ENCODE measurements at places on chromosomes 3 and 15.

DNA sequence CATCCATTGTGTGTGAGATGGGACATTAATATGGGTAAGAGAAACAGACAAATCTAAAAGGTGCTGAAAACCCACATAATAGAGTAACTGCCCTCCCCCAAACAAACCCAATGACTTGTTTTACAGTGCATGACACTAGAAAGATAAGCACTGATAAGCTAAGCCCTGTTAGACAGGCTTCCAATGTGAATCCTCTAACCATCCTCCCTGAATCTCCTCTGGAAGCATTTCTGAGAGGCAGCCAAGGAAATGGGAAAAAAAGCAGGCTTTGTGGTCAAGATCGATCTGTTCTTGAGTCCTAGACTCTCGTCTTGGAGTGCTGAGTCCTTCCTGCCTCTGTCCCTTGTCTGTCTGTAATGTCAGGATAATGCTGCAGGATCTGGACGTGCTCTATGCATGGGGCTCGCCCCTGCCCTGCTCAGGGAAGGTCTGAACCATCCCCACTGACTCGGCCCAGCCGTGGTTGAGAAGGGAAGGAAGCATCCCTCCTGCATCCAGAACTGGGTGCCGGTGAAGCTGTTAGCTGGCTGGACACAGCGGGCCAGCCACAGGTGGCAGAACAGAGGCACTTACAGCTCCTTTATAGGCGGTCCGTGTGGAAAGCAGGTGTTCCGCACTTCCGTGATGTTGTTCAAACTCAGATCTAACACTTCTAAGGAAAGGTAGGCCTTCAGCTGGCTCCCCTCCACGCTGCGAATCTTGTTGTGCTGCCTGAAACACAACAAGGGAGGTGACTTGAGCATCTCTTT lies 84.1 kb downstream of the LRIG1 start:
- H3K4me3 ChIP-seq: no peak overlapping the region
- H3K27ac ChIP-seq: no peak overlapping the region
- no peaks in the 10 kb centered on the region for H3K27me3 ChIP-seq
- H3K4me1 ChIP-seq: no peaks in the 10 kb centered on the region
- no peaks in the 10 kb centered on the region for H3K36me3 ChIP-seq

GRCh38 chr3:142353571-142353970 lies 94.3 kb downstream of the XRN1 start:
- peaks cover 19% of the 10 kb centered on the region for H3K36me3 ChIP-seq
- no peaks in the 10 kb centered on the region for H3K4me1 ChIP-seq
- DNase-seq: no peak
- no peak overlapping the region for H3K27ac ChIP-seq

DNA sequence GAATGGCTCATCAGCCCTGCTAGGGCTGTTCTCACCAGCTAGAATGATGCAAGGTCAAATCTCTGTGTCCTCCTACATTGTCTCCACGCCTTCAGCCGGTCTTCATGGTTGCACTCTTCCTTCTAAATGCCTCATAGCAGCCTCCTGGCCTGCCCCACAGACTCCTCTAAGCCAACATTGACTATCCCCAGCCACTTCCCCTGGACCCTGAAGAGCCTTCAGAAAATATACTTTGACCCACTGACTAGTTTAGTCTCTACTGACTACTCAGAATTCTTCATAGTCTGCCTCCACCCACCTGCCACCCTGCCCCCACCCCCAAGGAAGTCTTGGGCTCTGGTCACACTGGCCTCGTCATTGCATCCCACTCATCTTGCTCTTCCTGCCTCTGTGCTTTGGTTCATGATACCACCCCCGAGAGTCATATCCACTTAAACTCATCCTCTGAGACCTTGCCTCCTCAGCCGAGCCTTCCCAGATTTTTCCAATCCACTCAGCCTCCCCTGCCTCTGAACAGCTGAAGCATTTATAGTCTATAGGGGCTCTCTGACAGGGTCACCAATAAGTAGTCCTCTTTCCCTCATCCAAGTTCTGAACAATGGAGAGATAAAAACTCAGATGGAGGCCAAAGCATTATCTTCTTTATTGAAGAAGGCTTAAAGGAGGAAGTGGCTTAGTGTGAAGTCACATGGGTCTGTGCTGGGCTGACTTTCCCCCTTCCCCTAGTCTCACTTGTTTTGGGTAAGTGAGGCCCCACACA lies 9.5 kb upstream of the DOCK3 start:
- H3K4me3 ChIP-seq: no peak overlapping the region
- no peaks in the 10 kb centered on the region for H3K27me3 ChIP-seq
- H3K4me1 ChIP-seq: peaks cover 7% of the 10 kb centered on the region

- H3K4me1 ChIP-seq: no peaks in the 10 kb centered on the region
- 0 out of 2 replicates have a peak, but pooled peaks cover 18% of the 10 kb centered on the region for H3K36me3 ChIP-seq
- no peak for DNase-seq
- H3K27ac ChIP-seq: no peak overlapping the region
Observed at GRCh38 chr3:183875411-183875810, 9.3 kb downstream of the PARL start.

DNA sequence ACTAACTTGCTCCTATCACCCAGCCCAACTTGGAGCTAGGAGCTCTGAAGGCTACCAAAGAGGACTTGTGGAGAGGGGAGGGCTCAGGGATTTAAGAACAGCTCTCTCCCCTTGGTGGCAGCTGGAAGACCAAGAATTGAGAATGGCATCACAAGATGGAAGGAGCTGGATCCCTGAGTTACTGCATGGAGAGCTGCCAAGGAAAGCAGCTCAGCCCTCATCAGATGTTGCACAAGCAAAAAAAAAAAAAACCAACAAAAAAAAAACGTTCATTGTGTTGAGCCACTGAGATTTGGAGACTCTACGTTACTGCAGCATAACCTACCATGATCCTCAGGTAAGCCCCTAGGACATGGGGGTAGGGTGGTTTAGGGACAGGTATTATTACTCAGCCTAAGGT lies 41.0 kb downstream of the ITGB5 start:
- peaks cover 23% of the 10 kb centered on the region for H3K36me3 ChIP-seq
- H3K27me3 ChIP-seq: no peaks in the 10 kb centered on the region
- no peak overlapping the region for H3K4me3 ChIP-seq
- no peak for DNase-seq
- H3K4me1 ChIP-seq: peaks cover 27% of the 10 kb centered on the region

GRCh38 chr3:149145356-149145755 lies 15.9 kb downstream of the HPS3 start:
- no peaks in the 10 kb centered on the region for H3K4me1 ChIP-seq
- peaks cover 17% of the 10 kb centered on the region for H3K36me3 ChIP-seq
- no peak overlapping the region for H3K27ac ChIP-seq
- H3K27me3 ChIP-seq: no peaks in the 10 kb centered on the region
- DNase-seq: no peak

GRCh38 chr3:45547764-45548680 lies 46.5 kb upstream of the LIMD1 start:
- no peak overlapping the region for H3K27ac ChIP-seq
- H3K36me3 ChIP-seq: no peaks in the 10 kb centered on the region
- DNase-seq: no peak
- no peaks in the 10 kb centered on the region for H3K27me3 ChIP-seq
- no peak overlapping the region for H3K4me3 ChIP-seq

DNA sequence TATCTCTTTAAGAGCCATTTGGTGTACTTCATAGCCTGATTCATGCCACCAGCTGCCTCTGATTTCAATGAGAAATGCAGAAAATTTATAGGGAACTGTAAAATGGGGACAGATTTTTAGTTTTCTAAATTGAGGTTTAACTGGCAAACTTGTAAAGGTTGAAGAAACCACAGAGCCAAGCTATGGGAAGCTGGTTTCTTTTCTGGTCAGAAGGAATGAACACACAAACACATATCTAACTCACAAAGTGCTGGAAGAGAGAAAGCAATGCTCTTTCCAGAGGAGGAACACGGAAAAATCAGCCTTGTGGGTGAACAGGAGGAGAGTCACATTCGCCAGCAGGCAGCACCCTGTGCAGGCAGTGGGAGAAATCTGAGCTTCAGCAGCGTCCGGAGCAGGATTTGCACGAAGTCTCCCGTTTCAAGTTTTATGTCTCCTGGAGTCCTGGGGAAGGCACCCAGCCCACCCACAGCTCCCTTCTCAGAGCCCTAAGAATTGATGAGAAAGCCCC lies 481 bp downstream of the MASP1 start:
- H3K27me3 ChIP-seq: no peaks in the 10 kb centered on the region
- H3K4me3 ChIP-seq: no peak overlapping the region
- no peaks in the 10 kb centered on the region for H3K36me3 ChIP-seq
- no peak for DNase-seq
- H3K4me1 ChIP-seq: peaks cover 7% of the 10 kb centered on the region

DNA sequence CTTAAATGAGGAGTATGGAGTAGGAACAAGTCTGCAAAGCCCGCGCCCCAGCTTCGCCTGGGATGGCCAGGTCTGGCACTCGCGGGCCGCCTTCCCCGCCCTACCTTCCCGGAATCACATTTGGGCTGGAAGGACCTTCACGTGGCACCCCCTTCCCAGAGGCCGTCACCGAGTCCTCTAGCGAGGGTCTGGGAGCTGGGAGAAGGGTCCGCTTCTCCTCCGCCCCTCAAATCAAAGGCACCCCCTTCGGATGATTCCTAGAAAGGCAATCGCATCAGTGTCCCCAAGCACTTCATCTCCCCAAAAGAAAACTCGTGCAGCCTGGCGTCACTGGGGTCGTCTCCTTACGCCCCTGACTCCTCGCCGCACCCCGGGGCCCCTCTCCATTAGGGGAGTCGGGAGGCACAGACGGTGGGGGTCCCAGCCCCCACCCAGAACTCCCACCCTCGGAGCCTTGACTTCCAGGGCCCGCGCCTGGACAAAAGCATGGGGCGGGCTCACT lies 380 bp downstream of the MYLK start:
- H3K27ac ChIP-seq: no peak overlapping the region
- no peaks in the 10 kb centered on the region for H3K36me3 ChIP-seq
- no peak overlapping the region for H3K4me3 ChIP-seq

DNA sequence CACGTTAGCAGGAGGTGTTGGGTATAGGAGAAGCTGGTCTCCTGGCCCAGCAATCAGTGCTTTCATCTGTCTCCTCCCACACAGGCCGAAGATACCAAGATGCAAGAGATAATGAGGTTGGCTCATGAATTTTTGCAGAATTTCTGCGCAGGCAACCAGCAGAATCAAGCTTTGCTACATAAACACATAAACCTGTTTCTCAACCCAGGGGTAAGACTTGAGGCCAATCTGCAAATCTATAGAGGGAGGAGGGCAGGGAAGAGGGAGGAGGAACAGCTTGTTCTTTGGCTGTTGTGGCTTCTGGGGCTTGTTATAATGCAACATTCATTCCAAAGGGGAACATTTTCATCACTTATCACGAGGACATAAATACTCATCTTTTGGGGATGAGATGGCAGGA lies 195.3 kb downstream of the ITPR1 start:
- H3K27ac ChIP-seq: peak overlapping the region; percentile 39
- H3K4me3 ChIP-seq: no peak overlapping the region
- no peaks in the 10 kb centered on the region for H3K27me3 ChIP-seq
- peaks cover 10% of the 10 kb centered on the region for H3K4me1 ChIP-seq

DNA sequence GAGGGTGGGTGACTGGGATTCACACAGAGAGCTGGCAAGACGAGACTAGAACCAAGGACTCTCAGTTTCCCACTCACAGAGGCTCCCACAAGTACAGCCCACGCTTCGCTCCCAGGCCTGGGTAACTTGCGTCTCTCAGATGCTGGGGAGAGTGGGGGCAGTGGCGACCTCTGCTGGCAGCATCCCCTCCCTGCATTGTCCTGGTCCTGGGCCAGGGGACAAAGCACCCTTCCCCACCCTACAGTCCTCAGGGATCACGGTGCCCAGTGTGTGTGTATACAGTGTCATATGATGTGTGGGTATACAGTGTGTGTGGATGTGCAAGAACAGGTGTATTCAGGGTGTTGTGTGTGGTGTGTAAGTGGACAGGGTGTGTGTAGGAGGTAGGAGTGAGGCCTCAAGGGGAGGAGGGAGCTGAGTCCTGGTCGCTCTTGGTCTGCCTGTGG lies 12.8 kb downstream of the VILL start:
- no peaks in the 10 kb centered on the region for H3K36me3 ChIP-seq
- no peaks in the 10 kb centered on the region for H3K4me1 ChIP-seq
- H3K27me3 ChIP-seq: no peaks in the 10 kb centered on the region
- DNase-seq: peak; percentile 48
- H3K4me3 ChIP-seq: no peak overlapping the region

GRCh38 chr15:66719471-66719870 lies 17.4 kb downstream of the SMAD6 start:
- peaks cover 50% of the 10 kb centered on the region for H3K4me1 ChIP-seq
- no peaks in the 10 kb centered on the region for H3K27me3 ChIP-seq
- no peak overlapping the region for H3K4me3 ChIP-seq
- no peak for DNase-seq
- H3K27ac ChIP-seq: peak overlapping the region; percentile 56

- 0 out of 2 replicates have a peak, but pooled peaks cover 6% of the 10 kb centered on the region for H3K36me3 ChIP-seq
- no peak overlapping the region for H3K27ac ChIP-seq
- 0 out of 2 replicates have a peak, but pooled peaks cover 14% of the 10 kb centered on the region for H3K4me1 ChIP-seq
Observed at GRCh38 chr15:36644191-36644896, 64.9 kb downstream of the CDIN1 start.

GRCh38 chr3:177830411-177830849 lies 633.1 kb upstream of the TBL1XR1 start:
- peaks cover 56% of the 10 kb centered on the region for H3K4me1 ChIP-seq
- peak overlapping the region; percentile 12 for H3K27ac ChIP-seq
- H3K4me3 ChIP-seq: no peak overlapping the region
- peaks cover 3% of the 10 kb centered on the region for H3K36me3 ChIP-seq

DNA sequence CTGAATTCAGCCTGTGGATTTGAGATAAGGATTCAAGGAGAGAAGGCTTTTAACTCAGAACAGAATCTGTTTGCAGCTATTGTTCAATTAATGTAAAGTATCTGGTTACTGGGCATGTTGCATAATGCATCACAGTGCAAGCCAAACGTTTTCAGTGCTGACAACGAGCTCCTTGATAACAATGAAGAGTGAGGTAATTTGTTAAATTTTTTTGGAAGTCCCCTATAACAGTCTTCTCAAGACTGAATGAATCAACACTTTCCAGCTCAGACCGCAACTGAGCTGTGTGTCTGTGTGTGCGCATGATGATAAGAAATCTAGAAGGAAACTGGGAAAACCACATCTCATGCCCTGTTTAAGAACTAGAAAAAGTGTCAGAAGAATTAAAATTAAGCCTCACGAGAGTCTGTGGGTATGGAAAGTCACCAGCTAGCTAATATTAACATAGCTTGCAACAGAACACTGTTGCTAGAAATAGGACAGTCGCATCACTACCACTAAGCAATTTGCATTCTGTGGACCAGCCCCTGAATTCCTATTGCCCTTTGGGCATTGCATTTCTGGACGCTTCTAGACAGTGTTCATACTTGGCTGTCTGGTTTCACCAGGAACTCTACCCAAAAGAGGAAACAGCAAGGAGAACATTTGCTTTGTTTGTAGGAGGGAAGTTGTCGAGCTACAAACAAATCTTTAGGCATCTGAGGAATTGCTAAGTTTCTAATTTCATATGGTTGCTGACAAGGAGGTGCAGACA lies 43.7 kb upstream of the ATP2C1 start:
- H3K4me1 ChIP-seq: peaks cover 31% of the 10 kb centered on the region
- peak overlapping the region; percentile 73 for H3K27ac ChIP-seq
- H3K36me3 ChIP-seq: no peaks in the 10 kb centered on the region
- H3K4me3 ChIP-seq: peak overlapping the region; percentile 36

Measured in PC-9 (cell line).